H1 (cell line): ENCODE measurements at places on chromosomes 3 and 15. TPM values are rescaled to one million over a fixed set of nuclear protein-coding genes. Genes with fewer than 3 reads are reported as not detected.

GRCh38 chr3:65974509-65974908 is 64.2 kb downstream of the MAGI1 start:
- no peak for DNase-seq

GRCh38 chr3:177818712-177819240 is 621.5 kb upstream of the TBL1XR1 start:
- DNase-seq: no peak

- no peak for DNase-seq
Measured at GRCh38 chr3:42148086-42148848, 57.1 kb downstream of the TRAK1 start.

GRCh38 chr3:20739814-20740213 is 553.8 kb upstream of the SGO1 start:
- no peak for DNase-seq

DNA sequence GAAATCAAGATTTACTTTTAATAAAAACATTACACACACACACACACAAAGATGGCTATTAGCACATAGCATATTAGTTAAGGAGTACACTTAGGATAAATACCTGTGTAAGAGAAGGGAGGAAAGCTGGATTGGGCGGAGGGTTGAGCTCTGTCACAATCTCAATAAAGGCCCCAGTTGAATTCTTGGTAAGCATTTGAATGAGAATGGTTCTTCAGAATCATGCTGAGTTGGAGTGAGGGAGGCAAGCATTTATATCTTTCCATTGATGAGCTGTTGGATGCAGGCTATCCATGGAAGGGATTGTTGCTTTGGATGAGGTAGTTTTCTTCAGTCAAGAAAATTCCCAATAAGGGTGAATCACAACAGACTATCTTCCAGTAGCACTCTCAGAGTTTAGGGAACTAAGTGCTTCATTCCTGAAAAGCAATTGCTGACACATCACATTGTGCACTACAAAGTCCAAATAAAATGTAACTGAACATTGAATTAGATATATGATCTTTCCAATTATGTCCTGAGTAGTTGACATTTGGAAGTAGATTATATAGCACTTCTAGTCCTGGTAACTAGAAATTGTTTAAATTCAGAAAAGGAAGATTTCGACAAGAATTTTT is 95.7 kb downstream of the SUCNR1 start:
- DNase-seq: no peak

SLC12A1 gene
- total RNA-seq: 1.0 TPM in 2 replicates

DNA sequence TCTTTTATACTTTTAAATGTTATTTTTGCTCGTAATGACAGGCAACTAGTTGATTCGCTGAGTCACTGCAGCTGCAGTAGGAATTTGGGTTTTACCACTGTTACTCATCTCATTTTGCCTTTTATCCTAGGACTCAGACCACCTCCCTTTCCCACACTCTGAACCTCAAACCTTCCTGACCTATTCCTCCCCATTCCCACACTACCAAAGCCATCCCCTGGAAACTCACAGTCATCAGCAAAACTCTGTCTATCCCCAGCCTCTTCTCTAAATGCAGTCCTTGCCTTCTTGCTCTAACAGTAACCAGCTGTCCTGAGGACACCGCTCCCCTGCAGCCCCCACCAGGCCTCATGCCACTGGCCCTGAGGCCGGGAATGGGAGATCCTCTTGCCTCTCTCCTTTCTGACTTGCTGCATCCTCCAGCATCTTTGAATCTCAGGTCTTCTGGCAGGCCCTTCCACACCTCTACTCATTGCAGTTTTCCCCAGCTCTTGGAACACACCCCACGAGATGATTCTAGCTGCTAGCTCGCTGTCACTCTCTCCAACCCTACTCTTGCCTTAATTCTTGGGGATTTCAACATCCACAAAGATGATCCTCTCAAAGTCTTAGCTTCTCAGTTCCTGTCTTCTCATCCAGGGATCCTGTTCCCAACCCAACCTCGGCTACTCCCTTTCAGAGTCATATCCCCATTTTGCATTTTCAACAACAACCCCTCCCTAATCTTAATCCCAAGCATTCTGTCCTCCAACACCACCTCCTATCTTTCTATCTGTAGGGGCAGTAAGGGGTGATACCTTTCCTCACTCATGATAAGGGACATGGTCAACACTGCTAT is 55.9 kb upstream of the C3orf80 start:
- no peak for DNase-seq

SLC28A2 gene
- not detected in 2 replicates for total RNA-seq

GRCh38 chr3:160232014-160232413 is 6.8 kb downstream of the C3orf80 start:
- DNase-seq: no peak

- DNase-seq: no peak
Measured at GRCh38 chr3:27721717-27722564, at the start of gene EOMES. Gene EOMES, minus strand, starts transcription at chr3:27722323. Its CDS starts 29 bp downstream, at chr3:27722294.

DNA sequence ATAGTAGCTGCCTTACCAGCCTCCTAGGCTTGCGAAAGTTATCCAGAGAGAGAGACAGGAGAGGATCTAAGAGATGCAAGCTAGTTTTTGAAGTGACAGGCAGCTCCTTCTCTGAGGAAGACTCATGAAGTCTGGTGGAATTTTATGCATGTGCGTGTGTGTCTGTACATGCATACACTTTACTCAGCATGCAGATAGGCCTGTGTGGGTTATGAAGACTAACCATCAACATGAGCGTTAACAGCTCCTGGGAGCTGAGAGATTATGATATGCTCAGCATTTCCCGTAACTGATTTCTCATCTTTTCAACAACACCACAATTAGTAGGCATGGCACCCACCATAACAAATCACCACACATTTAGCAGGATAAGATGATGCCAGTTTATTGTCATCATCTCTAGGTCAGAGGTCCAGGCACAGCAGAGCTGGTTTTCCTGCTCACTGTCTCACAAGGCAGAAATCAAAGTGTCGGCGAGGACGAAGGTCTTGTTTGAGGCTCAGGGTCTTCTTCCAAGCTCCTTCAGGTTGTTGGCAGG is 239.5 kb downstream of the CACNA2D3 start:
- no peak for DNase-seq

GRCh38 chr15:39851500-39852092 is 68.5 kb downstream of the GPR176 start:
- no peak for DNase-seq

GRCh38 chr3:113096188-113096892 is 105.6 kb downstream of the GTPBP8 start:
- no peak for DNase-seq

DNA sequence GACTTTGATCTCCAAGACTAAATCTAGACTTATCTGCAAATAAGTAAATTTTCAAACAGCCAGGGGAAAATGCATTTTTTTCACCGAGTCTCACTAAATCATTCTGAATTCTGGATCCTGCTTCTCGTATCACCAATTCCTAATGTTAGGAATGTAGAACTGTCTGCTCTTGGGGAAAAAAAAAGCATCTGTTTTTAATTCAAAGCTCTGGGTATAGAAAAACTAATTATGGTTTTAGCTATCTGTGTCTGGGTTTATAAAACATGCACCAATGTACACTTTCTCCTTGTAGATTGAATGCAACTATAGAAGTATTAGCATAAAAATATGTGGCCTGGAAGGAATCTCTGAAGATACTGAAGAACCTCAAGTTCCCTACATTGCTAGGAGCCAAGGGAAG is 4.8 kb upstream of the CDAN1 start:
- DNase-seq: no peak

DNA sequence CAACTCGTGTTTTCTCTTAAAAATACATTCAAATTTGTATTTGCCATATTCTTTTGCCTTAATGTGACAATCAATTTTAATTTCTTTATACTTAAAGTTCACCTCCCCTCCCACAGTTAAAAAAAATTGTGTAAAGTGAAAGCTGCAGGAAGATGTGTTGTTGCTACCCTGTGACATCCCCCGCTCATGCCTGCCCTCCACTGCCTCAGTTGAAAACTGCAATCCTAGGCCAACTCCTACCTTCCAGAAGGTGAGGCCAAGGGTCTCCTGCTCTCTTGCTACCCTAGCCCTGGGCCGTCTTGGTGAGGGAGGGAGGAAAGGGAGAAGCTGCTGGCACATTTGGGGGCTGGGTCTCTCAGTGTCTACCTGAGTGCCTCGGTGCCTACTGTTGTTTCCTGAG is 57.0 kb upstream of the CMTM7 start:
- peak; percentile 70 for DNase-seq

GRCh38 chr3:100072326-100073048 is 41.8 kb downstream of the FILIP1L start:
- DNase-seq: no peak
